ENCODE measurements at places on chromosomes 4 and X. TPM values are rescaled to one million over a fixed set of nuclear protein-coding genes. Genes with fewer than 3 reads are reported as not detected.

Gene EGF
- not detected for total RNA-seq

Gene GUCY1A1
- not detected for total RNA-seq

Gene FAM13A
- 6.7 TPM for total RNA-seq

Gene FAM47B
- not detected for total RNA-seq

Gene FAM149A
- total RNA-seq = 2.4 TPM

Gene GPR173
- total RNA-seq = not detected

Gene PCSK1N
- 3.7 TPM for total RNA-seq

- no peak for ATAC-seq
These were observed 24.6 kb downstream of the ADGRG4 start for GRCh38 chrX:136325377-136325776.

GRCh38 chrX:126967225-126967624, 147.7 kb downstream of the PRR32 start:
- ATAC-seq = no peak

DNA sequence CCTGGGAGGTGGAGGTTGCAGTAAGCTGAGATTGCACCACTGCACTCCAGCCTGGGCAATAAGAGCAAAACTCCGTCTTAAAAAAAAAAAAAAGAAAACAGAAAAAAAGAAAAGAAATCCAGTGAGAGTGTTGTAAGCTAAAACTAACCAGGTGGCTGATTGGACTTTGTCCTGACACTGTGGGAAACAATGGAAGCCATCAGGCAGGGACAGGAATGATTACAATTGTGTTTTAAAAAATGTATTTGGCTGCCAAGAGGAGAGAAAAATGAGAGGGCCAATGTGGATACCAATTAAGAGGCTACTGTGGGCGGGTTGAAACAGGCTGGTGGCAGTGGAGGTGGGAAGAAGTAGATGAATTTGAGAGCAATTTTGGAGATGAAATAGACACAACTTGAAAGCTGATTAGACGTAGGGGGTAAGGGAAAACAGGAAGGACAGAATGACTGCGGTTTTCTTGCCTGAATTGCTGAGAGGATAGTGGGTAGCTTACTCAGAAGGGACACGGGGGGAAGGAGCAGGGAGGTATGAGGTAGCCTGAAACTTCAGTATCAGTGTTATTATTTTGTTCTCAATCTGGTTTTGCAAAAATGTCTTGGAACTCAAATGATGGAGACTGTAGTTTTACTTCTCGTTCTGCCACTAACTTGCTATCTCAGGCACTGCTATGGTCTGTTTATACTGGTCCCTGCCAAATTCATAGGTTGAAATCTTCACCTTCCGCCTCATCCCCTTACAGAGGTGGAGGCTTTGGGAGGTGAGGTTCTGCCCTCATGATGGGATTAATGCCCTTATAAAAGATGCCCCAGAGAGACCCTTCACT, 45.6 kb upstream of the CHRNA9 start:
- peak; percentile 87 for ATAC-seq

- peak; percentile 44 for ATAC-seq
These were observed 72.9 kb upstream of the ENOX2 start for GRCh38 chrX:130975947-130976346.

DNA sequence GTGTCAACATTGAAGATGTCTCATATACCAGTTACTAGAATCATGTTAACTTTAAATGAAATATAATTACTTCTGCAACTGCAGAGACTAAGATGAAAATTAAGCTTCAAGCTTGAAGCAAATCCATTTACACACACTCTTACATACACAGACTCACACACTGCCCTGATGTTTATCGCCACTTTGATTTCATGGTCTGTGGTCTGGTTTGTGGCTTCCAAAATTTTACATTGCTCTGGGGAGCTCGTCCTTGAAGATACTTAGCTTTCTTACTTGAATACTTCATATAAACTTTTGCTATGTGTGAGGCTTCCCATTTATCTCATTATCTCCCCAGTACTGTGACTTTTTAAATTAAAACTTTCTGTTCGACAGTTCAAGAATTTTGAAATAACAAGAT, 35.8 kb downstream of the ARHGEF38 start:
- ATAC-seq = no peak

DNA sequence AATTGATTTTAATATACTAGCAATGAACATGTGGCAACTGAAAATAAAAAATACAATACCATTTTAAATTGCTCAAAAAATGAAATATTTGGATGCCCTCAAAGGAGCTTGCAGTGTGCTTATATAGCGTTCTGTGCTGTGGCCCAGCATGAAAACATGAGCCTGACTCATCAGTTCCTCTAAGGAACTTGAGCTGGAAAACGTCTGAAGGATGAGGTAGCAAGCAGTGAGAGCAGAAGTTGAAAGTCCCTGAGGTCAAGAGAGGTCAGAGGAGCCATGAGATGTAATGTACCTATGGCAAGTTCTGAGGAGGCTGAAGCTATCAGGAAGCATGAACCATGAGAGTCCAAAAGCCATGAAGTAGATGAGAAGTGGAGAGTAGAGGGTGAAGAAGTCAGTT, 59.7 kb downstream of the HMGB3 start:
- ATAC-seq = no peak

GRCh38 chrX:153874366-153875125, 11.4 kb downstream of the L1CAM start:
- ATAC-seq = no peak

- ATAC-seq = peak; percentile 81
These were observed 18.3 kb downstream of the STIM2 start for GRCh38 chr4:26878794-26879391.

- no peak for ATAC-seq
These were observed 91.1 kb downstream of the RBM46 start for GRCh38 chr4:154872198-154872597.

DNA sequence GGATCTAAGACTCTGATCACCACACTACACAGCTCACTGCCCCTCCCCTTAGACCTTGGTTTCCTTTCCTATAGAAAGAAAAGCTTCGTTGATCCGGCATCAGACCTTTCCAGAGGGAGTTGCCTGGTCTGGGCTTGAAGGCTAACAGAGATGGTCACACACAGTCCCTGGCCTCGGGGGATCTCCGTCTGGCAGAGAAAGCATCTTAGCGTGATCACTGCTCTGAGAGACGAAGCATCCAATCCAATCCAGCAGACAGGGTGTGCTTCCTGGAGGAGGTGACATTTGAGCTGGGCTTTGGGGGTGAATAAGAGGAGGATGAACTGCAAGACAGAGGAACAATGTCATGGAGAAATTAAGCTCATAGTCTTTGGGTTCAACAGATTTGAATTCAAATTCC, 49.5 kb downstream of the HTRA3 start:
- no peak for ATAC-seq

DNA sequence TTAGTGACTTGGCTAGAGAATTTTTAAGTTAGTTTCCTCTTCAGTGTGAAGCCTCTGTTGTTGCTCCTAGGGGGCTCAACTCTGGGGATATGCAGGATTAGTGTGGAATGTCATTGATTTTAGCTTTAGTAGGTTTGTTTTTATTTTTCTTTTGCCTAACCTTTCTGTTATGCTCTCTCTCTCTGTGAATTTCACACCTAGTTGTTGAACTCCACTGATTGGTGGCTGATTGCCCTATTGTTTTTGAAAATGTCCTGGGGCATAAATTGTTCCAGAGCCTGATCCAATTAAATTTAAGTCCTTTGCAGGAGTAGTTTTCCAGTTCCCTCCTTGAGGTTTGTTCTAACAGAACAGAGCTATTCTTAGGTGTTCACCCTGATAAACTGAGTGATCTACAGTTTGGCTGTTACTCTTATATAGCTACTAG, 393.3 kb upstream of the CTSO start:
- no peak for ATAC-seq

GRCh38 chr4:74950882-74951281, 18.0 kb downstream of the PARM1 start:
- ATAC-seq = no peak

GRCh38 chr4:143921181-143921580, 15.8 kb upstream of the GYPE start:
- no peak for ATAC-seq

- ATAC-seq = no peak
These were observed 323.9 kb upstream of the CXXC4 start for GRCh38 chr4:104818579-104818978.

GRCh38 chr4:112181358-112182000, 36.2 kb downstream of the FAM241A start:
- no peak for ATAC-seq

- no peak for ATAC-seq
These were observed 204.8 kb downstream of the VEGFC start for GRCh38 chr4:176587920-176588319.

DNA sequence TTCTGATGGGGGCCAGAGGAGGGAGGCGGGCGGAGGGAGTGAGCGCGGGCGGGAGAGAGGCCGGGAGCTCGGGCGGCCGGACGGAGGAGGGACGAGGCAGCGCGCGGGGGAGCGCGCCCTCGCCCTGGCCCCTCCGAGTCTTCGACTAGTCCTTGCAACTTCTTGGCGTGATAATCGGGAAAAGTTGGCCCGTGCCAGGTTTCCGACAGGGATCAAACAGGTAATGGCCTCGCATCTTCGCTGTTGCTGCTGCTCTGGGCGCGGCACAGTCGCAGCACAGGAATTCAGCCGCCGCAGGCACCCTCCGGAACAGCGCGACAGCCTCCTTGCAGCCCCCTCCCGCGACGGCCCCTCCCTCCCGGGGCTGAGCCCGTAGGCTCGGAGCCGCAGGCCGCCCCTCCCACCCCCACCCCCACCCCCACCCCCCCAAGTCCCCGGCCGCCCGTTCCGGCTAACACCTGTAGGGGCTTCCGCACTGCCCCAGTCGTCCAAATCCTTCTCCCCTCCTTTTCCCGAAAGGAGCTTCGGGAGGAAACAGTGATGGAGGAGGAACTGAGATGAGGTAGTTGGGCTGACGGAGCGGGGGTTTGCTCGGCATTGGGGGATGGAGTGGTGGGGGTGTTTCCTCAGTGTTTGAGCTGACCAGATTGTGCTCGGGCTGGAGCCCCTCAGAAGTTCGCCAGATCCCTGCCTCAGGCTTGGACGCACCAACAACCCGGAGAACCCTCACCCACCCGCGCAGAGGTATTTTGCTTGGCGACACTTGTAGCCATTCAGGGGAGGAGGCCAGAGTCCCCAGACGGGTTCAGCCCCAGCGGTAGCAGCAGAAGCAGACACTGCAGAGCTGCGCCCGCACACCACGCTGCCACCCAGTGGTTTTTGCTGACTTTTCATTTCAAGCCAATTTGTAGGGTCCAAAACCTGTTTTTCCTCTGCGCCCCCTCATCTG, at the start of gene FGF13:
FGF13 (minus strand) TSS at position 319 of the 949 bp plus-strand sequence. CDS start 714 bp downstream, outside the sequence.
- ATAC-seq = no peak

DNA sequence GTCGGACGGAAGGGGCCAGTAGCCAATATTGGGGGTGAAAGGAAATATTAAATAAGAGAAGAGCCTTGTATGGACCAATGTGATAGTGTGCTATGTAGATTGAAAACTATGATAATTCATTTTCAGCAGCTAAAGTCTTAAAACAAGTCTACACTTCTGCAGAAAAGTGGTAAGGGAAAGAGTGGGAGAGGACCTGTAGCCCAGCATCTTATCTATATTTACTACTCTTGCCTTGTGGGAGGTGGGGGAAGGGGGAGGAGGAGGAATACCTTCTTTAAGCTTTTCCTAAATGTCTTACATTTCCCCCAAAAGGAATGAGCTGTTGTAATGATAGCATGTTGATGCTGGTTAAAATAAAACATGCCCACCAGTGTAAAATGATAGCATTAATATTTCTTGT, 220.0 kb upstream of the SPRY1 start:
- no peak for ATAC-seq
